RWPE1 (cell line): ENCODE measurements at places on chromosomes 6 and 20.
A peak's percentile ranks its signal among the peaks of the same experiment; 100 is the strongest.

- no peak for DNase-seq
These were observed 151.9 kb downstream of the CFAP61 start for GRCh38 chr20:20204256-20204655.

DNA sequence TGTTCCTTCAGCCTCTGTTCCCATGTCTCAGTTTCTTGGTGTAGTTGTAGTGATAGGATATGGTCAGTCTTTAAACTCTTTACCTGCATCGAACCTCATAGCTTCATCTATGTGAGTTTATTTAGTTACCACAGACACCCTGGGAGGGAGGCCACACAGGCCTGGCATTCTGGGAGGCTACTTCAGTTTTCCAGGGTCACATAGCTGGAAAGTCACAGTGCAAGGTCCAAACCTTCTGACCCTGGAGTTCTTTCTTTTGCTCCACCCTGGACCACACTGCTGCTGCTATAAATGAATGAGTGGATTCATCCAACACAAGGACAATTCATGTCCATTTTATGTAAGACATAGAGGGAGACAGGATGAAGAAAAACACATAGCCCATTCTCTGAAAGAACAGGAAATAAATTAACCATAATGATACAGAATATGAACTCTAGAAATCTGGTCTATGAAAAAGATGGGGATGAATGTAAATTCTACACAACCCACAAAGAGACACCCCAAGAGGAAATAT is 60.8 kb downstream of the LAMA4 start:
- no peak for DNase-seq

DNA sequence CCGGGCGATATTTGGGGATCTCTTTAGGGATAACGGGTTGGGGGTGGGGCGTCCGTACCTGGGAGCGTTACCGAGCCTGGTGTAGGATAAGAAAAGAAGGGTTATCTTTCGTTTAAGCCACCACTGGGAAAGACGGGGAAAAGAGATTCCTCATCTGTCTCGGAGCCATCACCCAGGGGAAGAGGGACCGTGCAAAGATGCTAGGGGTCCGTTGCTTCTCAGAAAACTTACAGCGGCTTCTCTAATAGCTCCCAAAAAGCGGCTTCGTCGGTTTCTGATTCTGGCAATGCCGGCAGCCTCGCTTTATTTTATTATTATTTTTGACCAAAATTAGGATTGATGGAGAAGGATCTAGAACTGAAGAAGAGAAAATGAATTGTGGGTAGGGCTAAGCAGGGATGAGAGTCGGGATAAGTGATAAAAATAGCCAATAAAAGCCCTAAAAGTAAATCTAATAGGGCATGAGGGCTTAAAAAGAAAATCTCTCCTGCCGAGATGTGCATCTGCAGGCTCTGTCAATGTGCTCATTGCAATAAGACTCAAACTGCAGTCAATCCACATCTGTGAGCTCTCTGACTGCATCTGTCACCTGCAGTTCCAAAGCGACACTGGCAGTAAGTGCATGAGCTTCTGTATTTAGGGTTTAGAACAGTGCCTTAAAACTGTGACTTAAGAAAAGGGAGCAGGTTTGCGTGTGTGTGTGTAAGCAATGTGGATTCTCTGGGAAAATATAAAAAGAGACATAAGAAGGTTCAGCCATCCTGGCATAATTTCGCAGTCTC is 801 bp downstream of the TBPL1 start:
- no peak for DNase-seq

GRCh38 chr6:104525677-104526322 is 333.9 kb downstream of the HACE1 start:
- DNase-seq: peak; percentile 87

DNA sequence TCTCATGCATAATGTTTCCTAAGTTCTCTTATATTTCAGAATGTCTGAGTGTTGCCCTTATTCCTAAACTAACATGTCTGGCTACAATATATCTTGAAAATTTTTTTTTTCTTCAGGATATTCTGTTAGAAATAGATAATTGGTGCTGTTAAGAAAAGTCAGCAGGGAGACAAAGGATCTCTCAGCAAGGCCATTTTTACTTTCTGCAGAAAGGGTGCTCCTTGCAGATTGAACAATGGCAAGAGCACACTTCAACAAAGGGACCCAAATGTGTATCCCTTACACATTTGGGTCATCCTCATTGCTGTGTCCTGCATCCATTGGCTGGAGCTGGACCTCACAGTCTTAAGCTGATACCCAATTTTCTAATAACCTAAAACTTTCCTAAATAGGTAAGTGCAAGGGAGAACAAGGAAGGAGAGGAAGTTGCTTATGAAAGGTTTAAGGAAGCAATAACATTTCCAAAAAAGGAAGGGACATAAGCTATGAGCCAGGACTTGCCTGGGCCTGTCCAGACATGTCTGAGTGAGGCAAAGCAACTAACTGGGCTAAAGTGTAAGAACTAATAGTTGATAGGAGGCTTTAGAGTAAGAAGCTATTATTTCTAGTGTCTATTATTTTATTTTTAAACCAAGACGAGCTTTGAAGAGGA is 429.6 kb downstream of the BCKDHB start:
- no peak for DNase-seq

- no peak for DNase-seq
These were observed 153.0 kb downstream of the CFAP61 start for GRCh38 chr20:20205141-20205861.

DNA sequence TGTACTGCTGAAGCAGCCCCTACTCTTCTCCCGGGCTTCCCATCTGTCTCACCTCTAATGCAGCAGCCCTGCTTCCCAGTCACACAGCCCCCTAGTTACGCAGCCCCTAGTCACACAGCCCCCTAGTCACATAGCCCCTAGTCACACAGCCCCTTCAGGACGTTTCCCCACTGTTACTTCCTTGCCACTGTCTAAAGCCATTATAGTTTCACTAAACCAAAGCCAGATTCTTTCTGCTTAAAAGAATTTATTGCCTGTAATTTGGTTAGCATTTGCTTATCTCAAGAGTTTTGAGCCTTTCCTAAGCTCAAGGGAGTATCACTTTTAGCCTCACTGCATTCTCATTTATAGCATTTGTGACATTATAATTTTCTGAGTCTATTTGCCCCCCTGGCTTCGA is 127.9 kb downstream of the LMBRD1 start:
- no peak for DNase-seq
